ENCODE measurements at places on chromosomes 5 and 9.

- no peak for DNase-seq
Measured at GRCh38 chr5:158869092-158869491, 230.6 kb downstream of the EBF1 start.

DNA sequence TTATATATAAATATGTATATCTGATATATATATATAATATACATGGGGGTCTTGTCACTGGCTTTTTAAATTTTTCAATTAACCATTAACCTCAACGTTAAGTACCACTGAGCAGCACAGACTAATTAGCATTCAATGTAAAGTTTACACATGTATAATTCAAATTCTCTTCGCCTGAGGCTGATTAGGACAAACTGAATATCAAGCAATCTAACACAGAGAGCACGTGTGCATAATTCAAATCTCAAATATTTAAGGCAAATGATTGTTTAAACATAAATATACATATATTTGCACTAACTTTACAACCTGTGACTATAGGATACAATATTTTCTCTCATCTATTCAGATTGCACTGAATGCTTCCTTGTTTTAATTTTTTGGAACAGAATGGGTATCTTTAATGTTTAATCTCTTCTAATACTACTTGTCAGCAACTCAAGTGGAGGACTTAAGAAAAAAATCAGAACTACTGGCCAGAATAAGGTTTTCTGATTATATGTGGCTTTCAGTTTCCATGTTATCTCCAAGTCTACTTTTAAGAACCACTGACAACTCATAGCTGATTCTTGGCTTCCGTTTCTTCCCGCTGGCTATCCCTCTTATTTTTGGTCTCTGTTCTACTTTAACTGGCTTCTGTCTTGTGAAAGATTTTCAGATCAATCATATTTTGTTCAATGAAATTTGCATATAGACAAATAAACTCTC, 204.8 kb downstream of the MLLT3 start:
- no peak for DNase-seq

GRCh38 chr9:14690948-14691730, 2.1 kb downstream of the ZDHHC21 start:
- no peak for DNase-seq

- no peak for DNase-seq
Measured at GRCh38 chr5:133455676-133456075, 156.7 kb downstream of the FSTL4 start.

GRCh38 chr9:93077367-93077766, 18.6 kb upstream of the CARD19 start:
- DNase-seq, result no peak

GRCh38 chr9:85516455-85516854, 225.3 kb downstream of the AGTPBP1 start:
- no peak for DNase-seq

GRCh38 chr9:29078063-29078666, 1504.9 kb upstream of the C9orf72 start:
- peak; percentile 85 for DNase-seq

- no peak for DNase-seq
Measured at GRCh38 chr5:114411380-114411931, 49.6 kb downstream of the KCNN2 start.

GRCh38 chr5:142754031-142754430, 16.1 kb upstream of the ARHGAP26 start:
- DNase-seq, result no peak

GRCh38 chr9:99296291-99296951, 74.3 kb downstream of the SEC61B start:
- DNase-seq, result peak; percentile 22

DNA sequence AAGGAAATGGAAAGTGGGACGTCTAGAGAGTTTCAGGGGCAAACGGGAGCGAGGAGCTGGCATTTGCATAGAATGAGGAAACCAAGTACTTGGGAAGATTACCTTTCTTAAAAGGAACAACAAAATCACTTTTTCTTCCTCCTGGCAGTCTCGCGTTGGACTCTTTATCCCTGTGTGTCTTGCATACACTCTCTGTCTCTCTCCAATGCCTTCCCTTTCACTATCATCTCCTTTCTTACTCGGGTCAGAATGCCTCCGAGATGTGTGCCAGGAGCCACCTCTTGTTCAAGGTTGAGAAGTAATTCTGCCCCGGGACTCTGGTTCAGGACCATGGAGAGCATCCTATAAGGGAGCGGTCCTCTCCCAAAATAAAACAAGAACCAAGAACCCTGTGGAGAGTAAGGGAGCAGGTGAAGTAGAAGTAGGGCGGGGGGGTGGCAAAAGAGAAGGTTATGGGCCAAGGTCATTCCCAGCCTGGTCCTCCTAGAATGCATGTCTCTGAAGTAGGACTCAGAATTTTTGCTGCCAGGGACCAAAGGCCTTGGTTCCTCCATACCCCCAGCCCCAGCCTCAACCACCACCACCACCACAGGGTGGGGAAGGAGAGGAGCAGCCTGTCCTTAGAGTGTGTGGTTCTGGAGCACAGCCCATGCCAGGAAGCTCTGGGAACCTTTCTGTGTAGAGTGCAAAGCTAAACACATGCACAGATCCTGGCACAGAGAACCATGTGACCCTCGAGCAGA, 72.1 kb upstream of the ARAP3 start:
- peak; percentile 35 for DNase-seq

Measured in fibroblast of mammary gland (primary cell).